ENCODE measurements at places on chromosomes 2 and 18.

- no peak for DNase-seq
Observed at GRCh38 chr2:28445448-28446258, 50.2 kb upstream of the PLB1 start.

DNA sequence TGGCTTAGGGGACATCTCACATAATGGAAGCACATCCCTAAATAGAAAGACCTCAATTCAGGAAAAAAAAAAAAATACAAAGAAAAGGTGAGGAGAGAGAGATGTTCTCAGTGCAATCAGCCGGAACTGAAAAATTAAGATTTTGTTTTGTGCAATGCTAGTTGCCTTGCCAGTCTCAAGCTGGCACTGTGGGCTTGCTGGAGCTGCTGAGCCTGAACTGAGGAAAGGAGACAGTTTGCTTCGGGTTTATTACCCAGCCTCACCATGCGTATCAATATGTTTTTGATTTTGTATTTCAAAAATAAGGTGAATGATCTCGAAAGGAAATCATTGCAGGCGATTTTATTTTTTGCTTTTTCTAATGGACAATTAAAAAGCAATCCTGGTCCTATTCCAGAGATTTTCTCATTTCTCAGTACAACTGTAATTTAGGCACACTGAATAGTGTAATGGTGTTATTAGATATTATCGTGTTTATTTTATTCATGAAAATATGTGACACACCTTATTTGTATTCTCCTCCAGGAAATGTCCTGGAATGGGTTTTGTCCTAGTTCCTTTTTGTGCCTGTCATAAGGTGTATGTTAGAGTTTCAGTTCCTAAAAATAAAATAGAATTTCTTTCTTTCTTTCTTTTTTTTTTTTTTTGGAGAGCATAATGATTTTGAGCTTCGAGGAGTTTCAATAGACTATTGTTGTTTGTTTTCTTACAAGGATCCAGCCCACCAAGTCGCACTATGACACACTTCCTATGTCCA is 72.8 kb upstream of the ZEB2 start:
- DNase-seq, result no peak

- no peak for DNase-seq
Observed at GRCh38 chr18:61770279-61770678, 122.5 kb downstream of the RNF152 start.

GRCh38 chr2:215617060-215617824 is 181.4 kb upstream of the FN1 start:
- no peak for DNase-seq

- DNase-seq, result no peak
Observed at GRCh38 chr2:211748339-211748738, 790.3 kb downstream of the ERBB4 start.

DNA sequence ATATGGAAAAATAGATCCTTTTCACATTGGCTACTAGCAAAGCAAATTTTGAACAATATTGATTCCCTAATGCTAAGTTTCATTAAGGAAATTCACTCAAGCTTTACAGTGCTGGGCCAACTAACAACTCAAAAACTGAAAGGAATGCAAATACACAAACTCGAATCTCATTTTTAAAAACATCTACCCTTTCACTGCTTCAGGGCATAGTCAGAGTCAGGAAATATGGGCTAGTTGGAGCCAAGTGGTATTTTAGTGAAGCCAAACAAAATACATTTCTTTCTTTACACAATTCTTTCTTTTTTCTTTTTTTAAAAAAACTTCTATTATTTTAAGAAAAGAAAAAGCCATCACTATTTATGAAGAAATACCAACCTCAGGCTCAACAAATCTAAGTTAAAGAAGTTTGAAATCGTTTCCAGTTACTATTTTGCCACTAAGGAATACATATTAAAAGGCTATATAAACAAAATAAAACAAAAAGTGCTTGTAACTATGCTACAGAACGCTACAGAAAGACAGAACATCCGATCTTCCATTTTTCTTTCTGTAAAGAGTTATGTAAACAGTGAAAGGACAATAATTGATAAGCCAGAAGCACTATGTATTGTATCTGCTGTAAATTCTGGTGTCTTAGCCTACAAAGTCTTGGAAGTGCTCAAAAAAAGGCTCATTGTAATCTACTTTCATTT is 113.6 kb upstream of the STK17B start:
- DNase-seq, result no peak

DNA sequence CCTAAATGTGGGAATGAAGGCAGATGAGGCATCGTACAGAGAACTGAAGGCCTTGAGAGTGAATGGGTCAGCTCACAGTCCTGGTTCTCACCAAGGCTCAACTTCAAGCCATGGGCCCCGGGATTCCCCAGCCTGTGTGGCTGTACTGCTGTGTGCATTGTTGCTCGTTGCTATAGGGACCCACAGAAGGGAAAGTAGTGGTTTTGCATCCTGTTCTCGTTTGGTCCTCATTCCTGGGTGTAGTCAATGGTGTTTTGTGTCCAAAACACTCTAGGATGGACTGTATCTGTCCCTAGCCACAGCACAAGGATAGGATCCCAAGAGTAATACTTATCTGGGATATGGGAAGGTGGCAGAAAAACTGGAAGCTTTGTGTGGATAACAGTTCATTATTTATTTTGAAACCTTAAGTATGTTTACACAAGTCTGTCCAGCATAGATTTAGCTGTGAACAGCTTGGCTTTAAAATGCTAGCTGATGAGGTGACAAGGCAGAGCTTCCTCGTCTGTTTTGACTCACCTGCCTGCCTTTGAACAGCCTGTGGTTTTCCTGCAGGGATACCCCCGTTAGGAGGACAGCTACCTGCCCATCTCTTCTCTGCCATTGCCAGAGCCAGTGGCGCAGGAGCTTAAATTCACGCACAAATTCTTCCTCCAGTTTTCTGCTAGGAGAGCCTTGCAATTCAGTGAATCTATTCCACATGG is 85.0 kb downstream of the WDSUB1 start:
- DNase-seq, result no peak

DNA sequence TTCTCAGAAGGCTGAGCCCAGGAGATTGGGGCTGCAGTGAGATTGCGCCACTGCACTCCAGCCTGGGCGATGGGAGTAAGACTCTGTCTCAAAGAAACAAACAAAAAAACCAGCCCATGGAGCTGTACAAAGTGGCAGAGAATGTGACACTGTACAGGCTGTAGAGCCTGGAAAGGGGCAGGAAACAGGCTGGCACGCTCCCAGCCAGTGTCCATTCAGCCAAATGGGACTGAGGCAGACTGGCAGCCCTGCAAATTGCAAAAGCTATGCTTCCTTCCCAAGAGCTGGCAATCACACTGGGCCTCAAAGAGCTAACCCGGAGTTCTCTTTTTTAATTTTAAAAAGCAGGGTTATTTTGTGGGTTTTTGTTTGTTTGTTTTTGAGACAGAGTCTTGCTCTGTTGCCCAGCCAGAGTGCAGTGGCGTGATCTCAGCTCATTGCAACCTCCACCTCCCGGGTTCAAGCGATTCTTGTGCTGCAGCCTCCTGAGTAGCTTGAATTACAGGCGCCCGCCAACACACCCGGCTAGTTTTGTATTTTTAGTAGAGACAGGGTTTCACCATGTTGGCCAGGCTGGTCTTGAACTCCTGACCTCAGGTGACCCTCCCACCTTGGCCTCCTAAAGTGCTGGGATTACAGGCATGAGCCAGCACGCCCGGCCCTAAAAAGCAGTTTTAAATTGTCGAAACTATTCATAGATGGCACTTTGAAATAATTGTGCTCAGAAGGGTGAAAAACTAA is 42.8 kb downstream of the SCRN3 start:
- no peak for DNase-seq

DNA sequence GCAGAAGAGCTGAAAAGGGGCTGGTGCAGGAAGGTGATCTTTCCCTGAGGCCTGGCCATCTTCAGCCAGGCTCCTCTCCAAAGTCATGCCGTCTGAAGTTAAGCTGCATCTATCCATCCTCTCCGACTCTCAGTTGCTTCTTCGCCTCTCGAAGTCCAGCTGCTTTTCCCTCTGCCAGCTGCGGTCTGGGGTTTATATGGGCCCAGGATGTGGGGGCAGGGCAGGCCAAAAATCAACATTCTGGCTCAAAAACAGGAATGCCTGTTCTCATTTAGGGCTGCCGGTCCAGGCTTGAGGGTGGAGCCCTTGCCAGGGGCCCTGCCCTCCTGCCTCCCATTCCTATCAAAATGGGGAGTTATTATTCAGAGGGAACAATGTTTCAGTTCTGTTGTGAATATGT is 31.2 kb downstream of the CREG2 start:
- DNase-seq, result no peak

DNA sequence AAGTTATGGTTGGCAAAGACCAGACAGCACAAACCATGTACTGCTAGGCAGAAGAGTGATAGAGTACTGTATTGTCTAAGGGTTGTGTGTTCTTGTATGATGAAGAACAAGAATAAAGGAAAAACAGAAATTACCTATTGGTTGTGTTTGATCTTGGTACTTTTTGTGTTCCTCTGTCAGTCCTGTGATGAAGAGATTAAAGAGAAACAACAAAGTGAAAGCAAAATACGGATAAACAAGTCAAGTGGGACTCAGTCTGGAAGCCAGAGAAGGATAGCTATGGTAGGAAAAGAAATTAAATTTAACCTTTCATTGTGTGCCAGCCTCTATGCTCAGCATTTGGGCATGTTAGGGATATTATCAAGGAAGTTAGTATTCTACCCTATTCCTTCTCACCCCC is 413.1 kb downstream of the PARD3B start:
- no peak for DNase-seq

DNA sequence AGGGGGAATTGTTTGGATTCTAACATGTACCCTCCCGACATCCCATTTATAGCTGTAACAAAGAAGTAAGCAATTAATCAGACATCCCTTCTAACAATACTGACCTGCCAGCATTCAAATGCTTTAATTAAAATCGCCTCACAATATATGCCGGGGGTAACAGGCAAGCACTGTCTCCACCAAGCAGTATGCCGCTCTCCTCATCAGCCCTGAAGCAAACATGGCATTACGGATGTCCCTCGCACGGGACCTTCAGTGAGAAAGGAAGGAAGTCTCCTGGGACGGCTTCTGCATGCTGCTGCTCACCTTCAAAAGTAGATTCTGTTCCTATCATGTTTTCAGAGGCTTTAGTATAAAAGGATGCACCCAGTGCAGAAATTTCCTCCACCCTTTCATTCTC is 292.7 kb upstream of the POU3F3 start:
- DNase-seq, result no peak
